ENCODE measurements at places on chromosomes 7 and 10.

DNA sequence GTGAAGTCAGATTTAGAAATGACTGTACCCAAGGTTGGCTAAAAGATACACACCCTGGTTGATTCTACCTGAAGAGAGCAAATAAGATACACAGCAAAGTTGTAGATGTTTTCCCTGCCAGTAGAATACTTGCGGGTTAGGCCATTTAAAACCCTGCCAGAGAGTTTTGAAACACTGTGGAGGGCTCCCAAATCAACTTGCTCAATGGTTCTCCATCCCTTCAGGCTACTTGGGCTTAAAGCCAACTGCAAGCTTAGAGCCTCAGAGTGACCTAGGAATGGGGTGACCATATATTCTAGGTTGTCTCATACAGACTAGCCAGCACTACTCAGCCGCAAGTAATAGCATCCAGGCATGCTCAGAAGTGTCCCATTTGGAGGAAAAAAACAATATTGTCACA is 10.0 kb downstream of the CAV1 start:
- DNase-seq: no peak

- peak; percentile 18 for DNase-seq
These were observed 56.5 kb downstream of the CCDC71L start for GRCh38 chr7:106604303-106604924.

DNA sequence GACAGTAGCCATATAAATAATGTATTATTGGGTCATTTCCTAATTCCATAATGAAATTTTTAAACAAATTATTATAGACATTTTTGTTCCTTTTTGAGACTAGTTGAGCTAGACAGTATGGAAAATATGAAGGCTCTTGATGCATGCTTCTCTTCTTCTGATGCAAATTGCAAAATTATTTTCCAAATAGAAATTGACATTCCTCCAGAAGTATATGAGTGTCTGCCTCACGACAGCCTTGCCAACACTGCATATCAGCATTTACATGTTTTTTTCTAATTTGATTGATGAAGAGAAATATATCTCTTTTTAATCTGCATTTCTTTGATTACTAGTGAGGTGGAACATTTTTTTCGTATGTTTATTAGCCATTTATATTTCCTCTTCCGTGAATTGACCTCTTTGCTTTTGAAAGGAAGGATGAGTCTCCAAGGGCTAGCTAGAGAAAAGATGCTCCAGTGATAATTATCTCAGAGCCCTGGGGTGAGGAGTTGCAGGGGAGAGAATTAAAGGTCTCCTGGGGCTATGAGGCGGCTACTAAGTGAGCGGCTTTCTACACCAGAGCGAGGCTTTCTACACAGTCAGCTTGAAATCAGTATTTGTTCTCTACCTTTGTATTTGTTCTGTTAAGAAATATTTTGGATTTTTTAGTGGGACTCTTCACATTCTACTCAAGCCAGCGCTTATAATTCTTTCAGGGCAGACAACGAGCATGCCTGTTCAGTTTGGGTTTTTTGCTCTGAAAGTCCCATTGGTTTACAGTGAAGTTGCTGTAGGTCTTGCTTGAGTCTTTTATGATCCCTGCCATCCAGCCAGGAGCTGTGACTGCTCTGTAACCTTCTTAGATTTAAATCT is 712.2 kb upstream of the GALNT17 start:
- DNase-seq: no peak

DNA sequence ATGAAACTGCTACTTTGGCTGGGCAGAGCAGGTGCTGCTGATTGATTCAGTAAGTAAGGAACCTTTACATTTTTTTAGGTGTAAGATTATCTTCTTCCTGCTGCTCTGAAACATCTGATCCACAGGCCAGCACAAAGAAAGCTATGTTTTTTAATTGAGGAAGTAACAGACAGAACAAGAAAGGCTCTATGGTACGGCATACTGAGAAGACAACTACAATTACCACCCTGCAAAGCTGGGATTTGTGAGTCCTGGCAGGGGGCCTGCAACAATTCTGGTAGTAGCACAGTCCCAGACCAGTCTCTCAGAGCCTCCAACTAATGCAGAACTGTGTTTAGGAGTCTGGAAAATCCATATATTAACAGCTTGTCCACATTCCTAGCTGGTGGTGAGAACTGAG is 103.0 kb upstream of the LRRTM3 start:
- DNase-seq: no peak

DNA sequence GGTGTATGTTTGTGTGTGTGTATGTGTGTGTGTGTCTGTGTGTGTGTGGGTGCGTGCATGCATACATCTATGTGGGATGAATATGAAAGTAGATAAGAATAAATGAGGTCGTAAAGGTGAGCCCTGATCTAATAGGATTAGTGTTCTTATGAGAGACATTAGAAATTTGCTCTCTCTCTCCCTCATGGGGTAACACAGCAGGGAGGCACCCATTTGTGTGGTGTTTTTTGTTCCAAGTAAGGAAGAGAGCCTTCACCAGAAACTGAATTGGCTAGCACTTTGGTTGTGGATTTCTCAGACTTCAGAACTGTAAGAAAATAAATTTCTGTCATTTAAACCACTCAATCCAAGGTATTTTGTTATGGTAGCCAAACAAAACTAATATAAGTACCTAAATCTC is 353.7 kb upstream of the CHRM2 start:
- no peak for DNase-seq

Measured in GM06990 (cell line).